GM03348 (cell line): ENCODE measurements at places on chromosomes 5 and 9.

DNA sequence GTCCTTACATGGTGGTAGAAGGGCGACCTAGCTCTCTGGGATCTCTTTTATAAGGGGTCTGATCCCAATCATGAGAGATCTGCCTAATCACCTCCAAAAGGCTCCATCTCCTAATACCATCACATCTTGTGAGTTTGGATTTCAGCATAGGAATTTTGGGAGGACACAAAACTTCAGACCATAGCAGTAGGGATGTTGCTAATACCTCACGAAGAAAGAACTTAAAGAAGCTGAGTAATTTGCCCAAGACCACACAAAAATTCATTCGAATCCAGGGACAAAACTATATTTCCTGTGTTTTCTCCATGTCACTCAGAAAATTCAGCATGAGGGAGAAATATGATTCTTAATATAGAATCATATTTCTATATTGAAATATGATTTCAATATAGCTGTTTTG is 32.7 kb downstream of the MTAP start:
- DNase-seq, result no peak

GRCh38 chr5:142186857-142187594 is 78.4 kb downstream of the NDFIP1 start:
- DNase-seq, result no peak

GRCh38 chr9:133973111-133973790 is 18.9 kb downstream of the VAV2 start:
- DNase-seq, result no peak

- peak; percentile 77 for DNase-seq
Observed at GRCh38 chr5:176629853-176630680, at the start of the genes EIF4E1B and SNCB. EIF4E1B (plus strand) TSS chr5:176630675; CDS start chr5:176642788, 12,113 bp downstream. SNCB (minus strand) TSS chr5:176630534; CDS start chr5:176629654, 880 bp downstream.

DNA sequence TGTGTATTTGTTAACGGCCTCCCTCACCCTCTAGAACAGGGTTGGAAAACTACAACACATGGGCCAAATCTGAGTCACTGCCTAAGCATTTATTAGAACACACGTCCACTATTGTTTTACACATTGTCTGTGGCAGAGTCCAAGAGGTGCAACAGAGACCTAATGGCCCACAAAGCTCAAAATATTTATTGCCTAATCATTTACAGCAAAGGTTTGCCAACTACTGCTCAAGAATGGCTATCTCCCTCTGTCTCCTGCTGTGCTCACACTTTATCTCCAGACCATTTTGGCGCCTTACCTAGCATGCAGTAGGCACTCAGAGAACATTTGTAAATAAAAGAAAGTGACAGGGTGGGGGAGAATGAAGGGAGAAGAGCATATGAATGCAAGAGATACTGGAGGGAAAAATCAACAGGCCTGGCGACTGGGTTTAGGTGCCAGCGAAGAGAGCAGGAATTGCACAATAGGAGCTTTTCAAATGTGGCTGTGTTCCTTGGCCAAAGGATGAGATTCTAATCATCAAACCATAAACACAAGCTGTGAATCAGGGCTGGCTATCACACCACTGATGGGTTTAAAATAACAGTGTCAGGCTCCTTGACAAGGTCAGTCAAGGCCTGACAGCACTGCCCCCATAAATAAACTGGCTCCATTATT is 80.3 kb downstream of the EPB41L4A start:
- DNase-seq, result peak; percentile 13

DNA sequence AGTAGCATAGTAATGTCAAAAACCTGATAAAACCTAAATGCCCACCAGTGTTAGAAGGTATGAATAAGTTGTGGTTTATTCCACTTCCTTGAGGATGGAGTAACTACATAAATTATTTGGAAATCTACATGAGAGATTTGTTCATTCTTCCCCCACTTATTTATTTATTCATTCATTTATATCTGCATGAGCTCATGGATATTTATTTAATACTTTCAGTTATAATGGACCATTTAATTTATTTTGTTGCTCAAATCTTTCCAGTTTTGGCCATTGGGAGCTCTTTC is 223.8 kb upstream of the S1PR3 start:
- no peak for DNase-seq

GRCh38 chr5:73692166-73692640 is 66.2 kb downstream of the ARHGEF28 start:
- DNase-seq, result peak; percentile 65

GRCh38 chr5:59439303-59439702 is 454.2 kb downstream of the PDE4D start:
- no peak for DNase-seq

GRCh38 chr9:95018099-95018936 is 291.8 kb downstream of the AOPEP start:
- peak; percentile 66 for DNase-seq

GRCh38 chr5:120137582-120137981 is 326.5 kb upstream of the PRR16 start:
- DNase-seq, result no peak

GRCh38 chr5:163661360-163661759 is 155.9 kb downstream of the MAT2B start:
- no peak for DNase-seq

GRCh38 chr5:173317091-173317730 is 11.0 kb downstream of the STC2 start:
- no peak for DNase-seq

GRCh38 chr9:132160802-132161742 is 786 bp upstream of the NTNG2 start:
- DNase-seq, result peak; percentile 82

- peak; percentile 89 for DNase-seq
Observed at GRCh38 chr5:14727428-14727865, 62.9 kb downstream of the OTULIN start.

DNA sequence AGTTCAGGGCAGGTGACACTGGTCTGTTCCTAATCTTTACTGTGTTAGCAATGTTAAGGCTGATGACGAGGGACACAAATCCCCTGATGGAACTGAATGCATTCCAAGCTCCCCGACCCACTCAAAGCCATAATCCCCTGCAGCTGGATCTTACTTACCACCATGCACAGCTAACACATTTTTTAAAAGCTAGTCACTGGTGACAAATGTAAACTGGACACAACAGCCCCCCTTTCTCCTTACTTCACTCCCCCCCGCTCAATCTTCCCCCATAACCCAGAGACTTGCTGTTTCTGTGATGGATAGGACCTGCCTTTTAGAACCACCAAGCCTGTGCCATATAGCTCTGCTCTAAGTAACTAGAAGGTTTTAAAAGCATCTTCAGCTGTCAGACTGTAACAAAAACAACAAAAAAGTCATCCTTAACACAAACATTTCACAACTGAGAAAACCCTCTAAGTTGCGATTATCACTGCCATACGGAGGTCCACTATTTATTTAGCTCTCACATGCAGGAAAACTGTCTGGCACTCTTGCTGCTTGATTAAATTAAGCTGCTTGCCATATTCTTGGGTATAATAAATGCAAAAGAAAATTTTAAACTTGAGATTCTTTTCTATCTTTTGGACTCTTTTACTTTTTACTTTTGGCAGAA is 44.4 kb downstream of the BNC2 start:
- DNase-seq, result peak; percentile 54

GRCh38 chr9:116133163-116133562 is 20.4 kb upstream of the PAPPA start:
- no peak for DNase-seq

DNA sequence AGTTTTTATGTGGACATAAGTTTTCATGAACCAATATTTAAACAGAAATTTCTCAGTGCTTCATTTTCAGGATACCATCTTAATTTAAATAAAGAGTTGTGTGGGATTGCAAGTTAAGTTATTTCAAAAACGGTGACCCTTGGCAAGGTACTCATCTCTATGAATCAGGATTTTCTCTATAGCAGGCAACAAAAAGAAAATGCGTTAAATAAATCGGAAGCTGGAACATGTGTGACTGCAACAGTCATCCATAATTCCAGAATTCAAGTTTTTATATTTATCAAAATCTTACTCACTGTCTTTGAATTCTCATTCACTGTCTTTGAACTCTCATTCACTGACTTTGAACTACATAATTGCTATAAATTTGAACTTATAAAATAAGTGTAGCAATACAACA is 5.8 kb upstream of the RECK start:
- DNase-seq, result no peak

DNA sequence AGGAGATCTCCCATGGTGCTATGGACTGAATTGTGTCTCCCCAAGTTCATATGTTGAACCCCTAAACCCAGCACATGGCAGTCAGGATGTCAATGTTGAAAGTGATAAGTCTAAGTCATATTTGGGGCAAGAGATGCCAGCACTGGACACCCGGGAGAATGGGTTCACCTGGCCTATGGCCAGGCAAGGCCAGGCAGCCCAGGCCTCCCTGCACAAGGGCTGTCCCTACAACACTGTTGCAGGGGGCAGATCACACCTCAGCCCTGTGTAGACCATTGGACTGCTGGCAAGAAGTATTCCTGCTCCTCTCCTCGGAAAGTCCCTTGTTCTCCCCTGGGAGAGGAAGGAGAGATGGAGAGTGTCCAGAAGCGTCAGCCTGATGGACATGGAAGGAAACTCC is 240.5 kb downstream of the GADD45G start:
- no peak for DNase-seq

DNA sequence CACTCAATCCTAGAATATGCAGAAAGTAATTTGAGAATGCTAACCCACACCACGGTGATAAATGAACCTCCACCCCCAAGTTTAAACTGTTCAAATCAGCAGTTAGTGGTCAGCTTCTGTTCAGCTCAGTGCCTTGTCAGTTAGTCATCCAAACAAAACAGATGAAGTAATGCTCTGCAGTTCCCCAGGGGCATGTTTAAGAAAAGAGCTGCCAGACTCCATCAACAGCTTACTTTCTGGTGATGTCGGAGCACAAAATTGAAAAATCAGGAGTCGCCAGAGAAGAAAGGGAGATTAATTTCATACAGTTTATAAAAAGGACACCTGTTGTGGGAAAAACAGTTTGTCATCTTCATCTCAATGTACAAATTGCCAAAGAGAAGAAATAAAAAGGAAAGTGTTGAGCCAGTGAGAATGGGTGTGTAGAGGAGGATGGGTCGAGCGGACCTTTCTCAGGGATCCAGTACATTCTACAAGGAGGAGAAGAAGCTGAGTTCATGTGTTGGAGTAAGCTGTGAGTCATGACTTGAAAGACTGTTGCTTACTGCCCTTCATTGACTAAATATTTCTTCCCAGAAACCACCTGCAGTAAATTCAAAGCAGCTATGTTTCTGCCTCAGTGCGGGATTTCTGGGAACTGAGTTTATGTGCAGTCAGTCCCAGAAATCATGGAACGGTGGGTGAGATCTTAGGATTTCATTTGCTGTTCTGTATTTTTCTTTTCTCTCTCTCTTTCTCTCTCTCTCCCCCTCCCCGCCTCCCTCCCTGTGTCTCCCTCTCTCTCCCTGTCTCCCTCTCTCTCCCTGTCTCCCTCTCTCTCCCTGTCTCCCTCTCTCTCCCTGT is 13.7 kb downstream of the TRIO start:
- peak; percentile 79 for DNase-seq

- DNase-seq, result no peak
Observed at GRCh38 chr5:89520771-89521170, 637.8 kb upstream of the MEF2C start.

- DNase-seq, result peak; percentile 75
Observed at GRCh38 chr5:170597109-170597751, 93.4 kb downstream of the KCNIP1 start.

DNA sequence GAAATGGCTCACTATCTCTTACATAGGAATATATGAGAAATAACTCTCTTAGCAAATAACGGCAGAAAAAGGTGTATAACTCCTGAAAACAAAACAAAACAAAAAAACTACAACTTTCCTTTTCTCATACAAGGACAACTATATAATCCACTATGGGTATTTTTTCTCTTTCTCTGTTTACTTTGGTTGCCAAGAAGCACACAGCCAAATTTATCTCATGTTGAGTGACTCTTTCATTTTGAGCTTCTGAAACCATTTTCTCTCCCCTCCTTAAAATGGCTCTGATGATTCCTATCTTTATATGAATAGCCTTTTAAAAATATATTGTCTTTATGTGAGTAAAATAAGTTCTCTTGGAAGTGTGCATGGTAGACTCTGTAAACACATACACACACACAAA is 128.7 kb downstream of the TRIM32 start:
- no peak for DNase-seq

GRCh38 chr5:91296674-91297143 is 86.4 kb downstream of the ARRDC3 start:
- peak; percentile 76 for DNase-seq

DNA sequence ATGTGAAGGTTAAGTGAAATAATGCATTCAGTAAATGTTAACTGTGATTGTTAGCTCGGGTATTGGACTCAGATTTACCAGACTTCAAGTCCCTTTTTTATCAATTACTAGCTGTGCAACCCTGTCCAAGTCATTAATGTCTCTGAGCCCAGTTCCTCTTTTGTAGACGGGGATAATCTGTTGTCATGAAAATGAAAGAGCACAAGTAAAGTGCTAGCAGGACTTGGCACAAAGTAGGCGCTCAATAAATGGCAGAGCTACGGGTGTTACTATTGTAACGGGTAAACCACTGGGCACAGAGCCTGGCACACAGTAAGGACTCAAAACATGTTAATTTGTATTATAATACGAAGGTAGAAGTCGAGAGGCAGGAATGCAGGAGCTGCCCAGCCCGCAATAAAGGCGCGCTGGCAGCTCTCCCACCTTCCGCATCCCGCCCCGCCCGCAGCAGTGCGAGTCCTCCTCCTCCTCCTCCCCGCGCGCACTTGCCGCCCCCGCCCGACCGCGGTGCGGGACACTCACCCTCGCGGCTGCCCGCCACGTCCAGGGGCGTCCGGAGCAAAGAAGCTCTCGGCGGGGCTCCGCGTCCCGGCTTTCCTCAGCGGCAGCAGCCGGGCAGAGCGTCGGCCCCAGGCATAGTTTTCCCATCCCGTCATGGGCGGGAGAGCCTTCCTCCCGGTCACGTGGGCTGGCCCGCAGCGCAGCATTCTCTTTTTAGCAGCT is at the start of gene C1QTNF2:
TSS of gene C1QTNF2 (minus strand) at position 637 of the 723 bp plus-strand sequence. CDS start 15,615 bp downstream, outside the sequence.
- DNase-seq, result peak; percentile 93

DNA sequence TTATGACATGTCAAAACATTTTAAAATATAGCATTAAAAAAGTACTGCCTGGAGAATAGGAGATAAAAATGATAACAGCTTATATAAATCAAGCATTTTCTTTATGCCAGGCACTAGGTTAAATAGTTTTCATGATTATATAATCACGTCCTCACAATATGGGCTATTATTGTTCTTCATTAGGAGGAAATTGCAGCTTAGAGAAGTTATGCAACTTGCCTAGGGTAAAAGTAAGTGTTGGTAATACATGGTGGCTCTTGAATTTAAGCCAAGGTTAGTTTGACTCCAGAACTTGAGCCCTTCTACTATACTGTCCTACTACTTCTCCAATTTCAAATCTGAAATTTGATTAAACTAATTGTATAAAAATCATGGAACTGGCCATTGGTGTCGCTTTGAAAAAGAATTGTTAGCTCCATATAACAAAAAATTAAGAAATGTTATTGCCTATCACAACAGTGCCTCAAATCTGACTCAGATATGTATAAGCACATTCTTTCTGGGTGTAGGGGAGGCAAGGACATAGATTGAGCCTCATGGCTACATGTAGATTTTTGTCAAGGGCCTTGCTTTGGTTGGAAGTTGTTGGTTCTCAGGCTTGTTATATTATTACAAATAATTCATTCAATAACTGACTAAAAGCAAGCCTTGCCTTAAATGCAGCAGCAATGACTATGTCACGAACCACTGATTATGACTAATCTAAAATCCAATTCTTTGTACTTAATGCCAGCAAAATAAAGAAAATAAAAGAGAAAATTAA is 223.5 kb upstream of the DAB2 start:
- no peak for DNase-seq
